ENCODE measurements at places on chromosomes 13 and 19. TPM values are rescaled to one million over a fixed set of nuclear protein-coding genes. Genes with fewer than 3 reads are reported as not detected.

DNA sequence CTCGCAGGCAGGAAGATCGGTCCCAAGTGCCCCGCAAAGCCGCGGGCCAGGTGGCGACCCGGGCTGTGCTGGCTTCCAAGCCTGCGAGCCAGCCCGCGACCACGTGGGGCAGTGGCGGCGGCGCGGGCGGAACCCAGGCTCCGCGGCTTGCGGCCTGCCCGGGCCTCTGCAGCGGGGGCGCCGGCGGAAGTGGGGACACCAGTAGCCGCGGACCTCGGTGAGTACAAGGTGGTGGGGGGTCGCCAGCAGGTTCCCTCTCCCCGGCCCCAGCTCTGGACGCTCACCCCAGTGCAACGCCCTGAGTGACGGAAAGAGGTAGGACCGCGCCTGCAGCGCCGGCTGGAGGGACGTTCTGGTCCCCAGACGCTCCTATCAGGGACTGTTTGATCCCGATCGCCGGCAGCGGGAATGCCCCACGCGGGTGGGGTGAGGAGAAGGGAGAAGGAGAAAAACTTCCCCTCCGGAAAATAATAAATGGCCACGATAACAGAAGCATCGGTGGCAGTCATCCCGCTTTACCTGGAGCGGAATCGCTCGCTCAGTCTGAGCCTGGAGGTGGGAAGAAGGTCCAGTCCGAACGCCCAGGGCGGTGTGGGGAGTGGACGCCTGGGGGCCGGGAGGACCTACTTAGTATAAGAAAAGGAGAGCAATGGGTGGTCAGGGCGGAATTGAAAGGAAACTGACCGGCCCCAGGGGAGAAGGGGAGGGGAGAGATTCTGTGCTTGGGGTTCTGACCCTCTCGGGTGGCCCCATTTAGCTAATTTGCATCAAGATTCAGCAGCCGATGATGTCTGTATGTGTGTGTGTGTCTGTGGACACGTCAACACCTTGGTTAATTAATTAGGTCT lies at the start of gene GEMIN7:
TSS of gene GEMIN7 (plus strand) at position 198 of the 848 bp plus-strand sequence. CDS start 10,855 bp downstream, outside the sequence.
- peak; percentile 59 for DNase-seq

DNA sequence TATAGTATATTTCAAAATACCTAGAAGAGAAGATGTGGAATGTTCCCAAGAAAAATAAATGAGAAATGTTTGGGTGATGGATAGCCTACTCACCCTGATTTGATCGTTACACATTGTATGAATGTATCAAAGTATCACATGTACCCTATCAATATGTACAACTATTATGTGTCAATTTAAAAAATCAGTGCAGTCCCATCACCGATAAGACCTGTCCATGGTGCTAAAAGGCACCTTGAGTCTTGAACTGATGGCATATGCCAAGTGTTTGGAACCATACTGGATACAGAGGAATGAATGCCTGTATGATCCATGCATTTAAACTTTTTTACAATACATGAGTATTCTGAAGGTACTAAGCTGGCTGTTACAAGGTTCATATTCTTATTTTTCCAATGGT lies 50.2 kb upstream of the ZNF835 start:
- no peak for DNase-seq

- no peak for DNase-seq
Observed at GRCh38 chr13:44734201-44734707, 158.1 kb upstream of the TSC22D1 start.

- DNase-seq = no peak
Observed at GRCh38 chr13:110560601-110561343, 750 bp downstream of the RAB20 start.

DNA sequence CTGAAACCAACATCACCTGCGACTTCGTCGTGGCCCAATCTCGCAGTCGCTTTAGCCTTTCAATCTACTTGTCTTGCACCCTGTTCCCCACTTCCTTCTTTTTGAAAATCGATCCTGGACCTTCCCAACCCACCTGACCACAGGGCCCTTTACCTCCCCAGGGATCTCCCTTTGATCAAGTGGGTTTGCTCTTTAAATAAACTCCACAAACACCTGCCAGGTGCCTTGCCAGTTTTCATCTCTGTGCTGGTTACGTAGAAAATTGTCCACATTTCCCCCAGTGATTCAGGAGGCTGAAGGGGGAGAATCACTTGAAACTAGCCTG lies 14.5 kb upstream of the RAB20 start:
- no peak for DNase-seq

GRCh38 chr13:107821492-107821891 lies 393.8 kb downstream of the LIG4 start:
- DNase-seq = no peak

DNA sequence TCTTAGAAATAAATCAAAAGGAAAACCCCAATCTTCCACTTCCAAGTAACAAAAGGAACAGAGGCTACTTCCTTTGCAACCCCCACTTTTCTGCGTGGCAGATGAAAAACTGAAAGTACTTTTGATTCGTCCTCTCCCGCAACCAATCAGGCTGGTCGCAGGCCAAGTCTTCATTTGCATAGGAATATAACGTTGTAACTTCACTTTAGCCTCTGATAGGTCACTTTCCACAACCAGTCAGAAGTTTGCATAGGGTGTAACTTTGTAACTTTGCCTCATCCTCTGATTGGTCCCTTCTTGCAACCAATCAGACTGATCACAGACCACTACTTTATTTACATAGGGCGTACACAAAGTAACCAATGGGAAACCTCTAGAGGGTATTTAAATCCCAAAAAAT lies 37.2 kb downstream of the TGDS start:
- DNase-seq = no peak

- DNase-seq = no peak
Observed at GRCh38 chr13:71513411-71514033, 353.5 kb downstream of the DACH1 start.

- DNase-seq = no peak
Observed at GRCh38 chr13:80437231-80437630, 96.3 kb upstream of the SPRY2 start.

DNA sequence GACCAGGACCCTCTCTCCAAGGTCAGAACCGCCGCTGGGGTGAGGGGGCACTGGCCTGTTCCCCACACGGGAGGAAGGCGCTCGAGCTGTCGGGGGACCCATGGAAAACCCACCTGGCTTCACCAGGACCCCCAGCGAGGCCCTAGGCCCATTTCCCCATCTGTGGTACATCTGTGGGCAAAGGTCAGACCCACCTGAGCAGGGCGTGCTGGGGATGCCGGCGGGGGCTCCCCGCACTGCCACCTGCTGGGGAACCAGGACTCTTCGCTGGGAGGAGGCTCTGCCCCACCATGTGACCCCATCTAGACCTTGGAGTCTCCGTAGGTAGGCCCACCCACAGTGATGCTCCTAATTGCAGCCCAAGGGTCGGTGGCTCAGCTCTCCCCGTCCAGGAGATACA lies 511 bp downstream of the WDR88 start:
- no peak for DNase-seq

- no peak for DNase-seq
Observed at GRCh38 chr13:20848944-20849343, 53.6 kb downstream of the XPO4 start.

GRCh38 chr19:8468761-8469373 lies 24.1 kb downstream of the HNRNPM start:
- no peak for DNase-seq

- DNase-seq = no peak
Observed at GRCh38 chr13:99446242-99446641, 55.0 kb upstream of the TM9SF2 start.

- no peak for DNase-seq
Observed at GRCh38 chr13:45809801-45810394, 41.7 kb downstream of the SIAH3 start.

GRCh38 chr19:7176792-7177191 lies 107.3 kb downstream of the ZNF557 start:
- no peak for DNase-seq

- no peak for DNase-seq
Observed at GRCh38 chr13:29185926-29186325, 365.8 kb downstream of the MTUS2 start.

DNA sequence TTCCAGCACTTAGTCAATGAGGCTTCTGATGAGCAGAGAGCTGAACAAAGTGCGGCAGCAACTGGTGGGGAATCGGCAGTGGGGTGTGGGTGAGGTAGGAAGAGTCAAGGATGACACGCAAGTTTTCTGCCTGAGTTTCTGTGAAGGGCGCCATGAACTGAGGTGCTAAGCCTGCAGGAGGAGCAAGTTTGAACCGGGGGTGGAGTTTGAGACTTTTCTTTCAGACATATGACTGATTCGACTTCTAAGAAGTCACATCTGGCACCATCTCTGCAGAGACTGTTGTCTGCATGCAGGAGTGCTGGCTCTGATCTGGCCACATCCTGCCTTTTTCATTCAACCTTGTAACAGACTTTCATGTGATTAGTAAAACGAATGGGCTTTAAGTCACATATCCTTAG lies 14.8 kb upstream of the GPI start:
- DNase-seq = peak; percentile 75

DNA sequence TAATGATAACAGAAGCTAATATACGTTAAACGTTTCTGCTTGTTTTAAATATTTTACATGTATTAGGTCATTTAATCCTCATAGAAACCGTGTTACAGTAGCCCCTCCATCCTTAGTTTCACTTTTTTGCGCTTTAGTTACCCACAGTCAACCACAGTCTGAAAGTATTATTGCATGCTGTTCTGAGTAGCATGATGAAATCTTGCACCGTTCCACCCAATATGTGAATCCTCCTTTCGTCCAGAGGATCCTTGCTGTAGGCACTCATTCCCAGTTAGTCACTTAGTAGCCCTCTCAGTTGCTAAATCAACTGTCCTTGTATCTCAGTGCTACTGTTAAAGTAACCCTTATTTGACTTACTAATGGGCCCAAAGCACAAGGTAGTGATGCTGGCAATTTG lies 257.8 kb downstream of the ENOX1 start:
- DNase-seq = no peak

GRCh38 chr19:13255041-13255718 lies 105.0 kb downstream of the IER2 start:
- no peak for DNase-seq

DNA sequence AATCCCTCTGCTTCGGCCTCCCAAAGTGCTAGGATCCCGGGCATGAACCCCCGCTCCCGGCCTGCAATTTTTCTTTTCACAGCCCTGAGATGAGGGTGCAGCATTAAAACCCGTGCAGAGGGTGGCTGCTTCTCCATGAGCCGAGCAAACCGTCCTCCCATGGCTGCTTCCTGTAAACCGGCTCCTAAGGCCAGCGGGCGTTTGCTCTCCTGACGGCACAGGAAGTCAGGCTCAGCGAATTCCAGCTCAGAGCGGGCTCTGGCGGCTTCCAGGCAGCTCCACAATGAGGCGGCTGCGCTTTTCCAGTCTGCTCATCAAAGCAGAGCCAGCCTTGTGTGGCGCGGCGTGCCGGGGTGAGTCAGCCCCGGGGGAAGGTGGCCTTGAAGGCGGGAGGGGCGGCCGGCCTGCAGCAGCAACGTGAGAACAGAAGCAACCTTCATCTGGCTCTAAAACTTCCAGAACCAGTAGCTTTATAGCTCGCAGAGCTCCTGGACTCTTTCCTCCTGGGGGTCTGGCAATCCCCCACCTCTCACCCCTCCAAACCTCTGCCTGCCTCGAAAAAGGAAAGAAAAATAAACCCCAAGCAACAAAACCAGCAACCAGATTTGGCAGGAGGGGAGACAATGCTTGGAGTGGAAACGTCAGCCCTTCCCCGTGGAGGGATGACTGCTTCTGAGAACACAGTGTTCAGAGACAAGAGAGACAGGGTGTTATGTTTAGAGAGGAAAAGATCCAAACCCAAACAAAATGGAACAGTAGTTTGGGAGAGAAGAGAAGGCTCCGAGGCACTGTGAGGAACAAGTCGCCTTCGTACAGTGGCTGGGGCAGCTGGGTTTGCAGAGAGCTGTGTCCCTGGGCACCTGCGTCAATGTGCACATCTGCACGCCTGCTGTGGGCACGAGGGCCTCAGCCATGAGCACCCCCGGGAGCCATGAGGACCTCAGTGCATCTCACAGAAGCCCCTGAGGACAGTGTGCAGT lies 67.8 kb downstream of the GADD45B start:
- DNase-seq = peak; percentile 12

Gene TJP3
- total RNA-seq = 13.0 TPM

Gene PABPC3
- 1.1 TPM for total RNA-seq

Gene SIGLEC9
- 1.3 TPM for total RNA-seq

Gene FRY
- 1.4 TPM for total RNA-seq

Gene TNNT1
- total RNA-seq = not detected

Gene MUC16
- total RNA-seq = not detected

Gene ZNF850
- total RNA-seq = 7.0 TPM

Gene CRLF1
- total RNA-seq = not detected

Gene ENOX1
- total RNA-seq = not detected

Gene ZNF625
- 4.4 TPM for total RNA-seq

Gene FAM216B
- total RNA-seq = not detected

All from naive thymus-derived CD8-positive, alpha-beta T cell (primary cell).